Activated T-cell treated with anti-CD3 and anti-CD28 coated beads for 4 hours (primary cell): ENCODE measurements at places on chromosomes 2 and 18.

DNA sequence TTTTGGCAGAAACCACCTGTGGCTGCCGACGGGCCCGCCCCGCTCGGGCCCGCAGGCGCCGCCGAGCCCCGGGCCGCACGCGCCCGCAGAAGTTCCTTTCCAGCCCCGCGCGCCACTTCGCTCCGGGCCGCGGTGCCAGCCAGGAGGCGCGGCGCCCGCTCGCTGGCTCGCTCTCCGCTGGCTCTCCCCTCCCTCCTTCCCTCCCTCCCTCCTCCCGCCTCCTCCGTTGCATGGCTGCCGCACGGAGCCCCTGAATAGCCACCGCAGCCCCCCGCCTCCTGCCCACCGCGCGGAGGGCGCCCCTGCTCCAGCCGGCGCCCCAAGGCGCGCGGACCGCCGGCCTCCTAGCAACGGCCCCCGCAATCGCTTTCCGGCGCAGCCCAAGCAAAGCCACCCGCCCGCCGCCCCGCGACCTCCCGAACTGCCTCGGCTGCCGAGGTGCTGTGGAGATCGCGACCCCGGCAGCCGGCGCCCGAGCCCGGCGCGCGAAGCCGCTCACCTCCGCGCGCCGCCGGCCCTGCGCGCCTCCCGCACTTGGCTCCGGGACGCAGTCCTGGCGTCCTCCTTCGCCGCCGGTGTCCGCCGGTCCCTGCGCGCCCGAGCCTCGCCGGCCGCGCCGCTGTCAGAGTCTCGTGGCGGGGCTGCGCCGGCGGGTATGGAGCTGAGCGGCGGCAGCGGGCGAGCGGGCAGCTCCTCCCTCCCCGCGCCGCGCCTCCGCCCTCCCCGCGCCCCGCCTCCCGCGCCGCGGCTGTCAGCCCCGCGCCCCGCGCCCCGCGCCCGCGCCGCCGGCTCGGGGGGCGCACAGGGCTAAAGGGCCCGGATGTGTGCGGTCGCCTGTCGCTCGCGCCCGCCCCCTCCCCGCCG, at the start of gene ZBTB7C:
Gene ZBTB7C (minus strand): TSS at position 657 of the 864 bp plus-strand sequence.
- no peak for DNase-seq

DNA sequence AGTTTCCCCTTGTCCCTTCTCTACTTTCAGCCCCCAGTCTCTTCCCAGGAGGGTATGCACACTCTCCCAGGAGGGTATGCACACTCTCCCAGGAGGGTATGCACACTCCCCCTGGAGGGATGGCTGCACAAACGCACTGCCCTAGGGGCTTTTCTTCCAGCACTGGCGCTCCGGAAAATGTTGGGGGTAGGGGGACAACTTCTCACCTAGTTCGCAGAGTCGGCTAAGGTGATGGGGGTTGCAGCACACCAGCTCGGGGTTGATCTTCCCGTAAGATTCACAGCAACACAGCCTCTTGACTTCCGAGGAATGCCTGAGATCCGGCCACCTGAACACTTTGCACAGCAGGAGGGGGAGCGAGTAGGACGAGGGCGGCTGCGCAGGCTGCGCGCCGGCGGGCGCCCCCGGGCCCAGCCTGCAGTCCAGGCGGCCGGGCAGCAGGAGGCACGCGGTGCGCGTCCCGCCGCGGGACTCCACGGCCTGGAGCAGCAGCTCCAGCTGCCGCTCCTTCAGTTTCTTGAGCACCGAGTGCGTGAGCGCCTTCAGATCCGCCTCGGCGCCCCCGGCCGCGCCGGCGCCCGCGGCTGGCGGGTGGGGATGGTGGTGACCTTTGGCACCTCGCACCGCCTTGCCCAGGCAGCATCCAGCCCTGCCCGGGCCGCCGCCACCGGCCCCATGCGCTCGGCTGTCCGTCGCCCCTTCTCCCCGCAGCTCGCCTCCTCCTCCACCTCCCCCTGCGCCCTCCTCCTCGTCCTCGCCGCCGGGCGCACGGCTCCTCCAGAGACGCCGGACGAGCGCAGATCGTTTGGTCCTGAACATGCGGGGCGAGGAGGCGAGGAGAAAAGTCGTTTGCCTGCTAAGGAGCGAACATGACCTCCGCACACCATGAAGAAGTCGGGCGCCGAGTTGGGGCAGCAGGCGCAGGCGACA, 894 bp downstream of the SMAD7 start:
- DNase-seq: no peak

GRCh38 chr18:78115896-78116561, 863.6 kb upstream of the SALL3 start:
- DNase-seq: no peak

DNA sequence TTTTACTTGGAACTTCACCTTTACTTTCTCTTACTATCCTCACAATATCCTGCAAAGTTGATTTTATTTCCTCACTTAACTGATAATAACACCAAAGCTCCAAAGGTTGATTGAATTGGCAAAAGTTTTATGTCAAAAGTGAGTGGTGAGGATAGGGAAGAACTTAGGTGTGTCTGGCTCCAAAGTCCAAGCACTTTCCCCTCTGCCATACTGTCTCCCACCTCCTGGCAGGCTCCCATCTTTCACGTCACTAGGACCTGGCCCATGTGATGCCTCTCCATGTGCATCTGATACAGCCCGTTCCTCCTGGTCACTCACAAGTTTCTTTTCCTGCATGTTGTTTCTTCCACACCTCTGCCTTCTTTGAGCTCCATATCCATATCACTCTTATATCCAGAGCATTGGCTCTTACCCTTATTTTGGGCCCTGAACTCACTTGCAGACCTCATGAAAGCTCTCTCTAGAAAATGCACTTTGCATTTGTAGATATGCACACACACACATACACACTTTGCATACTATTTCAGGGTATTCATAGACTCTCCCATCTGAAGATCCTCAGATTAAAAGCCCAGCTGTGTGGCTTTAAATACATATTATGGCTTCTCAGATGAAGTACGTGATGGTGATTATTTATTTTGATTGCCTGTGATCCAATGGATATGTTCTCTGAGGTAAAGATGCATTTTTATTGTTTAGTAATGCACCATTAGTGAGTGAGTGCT, 12.3 kb downstream of the MEP1B start:
- DNase-seq: no peak

DNA sequence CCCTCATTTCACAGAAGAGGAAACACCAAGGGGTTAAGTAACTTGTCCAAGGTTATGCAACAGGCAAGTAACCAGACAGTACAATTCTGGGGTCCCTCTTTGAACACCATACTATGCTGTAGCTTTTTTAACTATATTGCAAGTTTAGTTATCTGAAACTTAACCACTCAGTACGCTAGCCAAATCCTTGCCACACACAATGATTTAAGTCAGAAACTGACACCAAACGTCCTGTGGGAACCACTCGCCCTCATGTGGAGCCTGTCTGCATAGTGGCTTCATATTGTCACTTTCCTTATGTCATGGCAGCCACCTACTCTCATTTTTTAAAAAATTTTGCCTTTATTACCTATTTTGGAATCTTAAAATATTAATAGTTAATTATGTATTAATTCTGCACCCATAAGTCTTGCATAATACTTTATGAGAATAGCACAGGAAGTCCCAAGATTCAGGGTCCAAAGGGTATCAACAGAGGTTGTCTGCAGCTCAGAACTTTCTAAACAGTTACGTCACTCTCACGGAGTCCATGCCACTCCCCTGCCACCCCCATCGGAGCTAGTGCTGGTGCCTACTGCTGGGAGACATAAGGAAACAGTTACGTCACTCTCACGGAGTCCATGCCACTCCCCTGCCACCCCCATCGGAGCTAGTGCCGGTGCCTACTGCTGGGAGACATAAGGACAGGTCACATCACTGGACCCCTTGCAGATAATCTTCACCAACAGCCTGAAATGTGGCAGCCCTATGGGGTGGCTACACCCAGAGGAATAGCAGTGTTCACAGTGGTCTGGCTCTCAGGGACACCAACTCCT, 99.0 kb downstream of the L3MBTL4 start:
- DNase-seq: no peak

DNA sequence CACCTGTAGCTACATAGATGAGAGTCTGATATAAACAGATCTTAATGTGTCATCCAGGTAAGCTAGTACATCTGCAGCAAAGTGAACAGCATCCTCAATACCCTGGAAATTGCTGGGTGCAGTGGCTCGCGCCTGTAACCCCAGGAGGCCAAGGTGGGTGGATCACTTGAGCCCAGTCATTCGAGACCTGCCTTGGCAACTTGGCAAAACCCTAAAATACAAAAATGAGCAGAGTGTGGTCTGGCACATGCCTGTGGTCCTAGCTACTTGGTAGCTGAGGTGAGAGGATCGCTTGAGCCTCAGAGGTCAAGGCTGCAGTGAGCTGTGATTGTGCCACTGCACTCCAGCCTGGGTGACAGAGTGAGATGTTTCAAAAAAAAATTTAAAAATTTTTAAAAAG, 233.9 kb upstream of the SP5 start:
- DNase-seq: no peak

GRCh38 chr18:30698571-30698970, 344.0 kb downstream of the DSC3 start:
- no peak for DNase-seq
